Hematopoietic multipotent progenitor cell treated with erythropoietin and hydrocortisone succinate and interleukin-3 and kit ligand, for 4 days (in vitro differentiated cells): ENCODE measurements at places on chromosomes 4 and X.

DNA sequence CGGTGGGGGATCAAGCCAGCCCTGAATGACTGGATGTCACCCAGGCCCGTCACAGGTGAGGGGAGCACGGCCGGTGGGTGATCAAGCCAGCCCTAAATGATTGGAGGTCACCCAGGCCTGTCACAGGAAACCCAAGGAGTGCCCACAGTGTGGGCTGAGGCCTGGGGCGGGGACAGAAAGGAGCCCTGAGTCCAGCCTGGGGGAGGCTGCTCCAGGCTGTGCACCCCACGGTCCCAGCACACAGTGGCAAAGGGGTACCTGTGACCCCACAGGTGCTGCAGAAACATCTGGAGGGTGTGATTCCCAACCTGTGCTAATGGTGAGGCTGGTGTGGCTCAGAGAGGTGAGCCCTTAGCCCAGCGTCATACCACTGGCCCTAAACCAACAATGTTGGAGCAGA is 6.2 kb upstream of the CPLX1 start:
- DNase-seq = no peak

GRCh38 chr4:102842367-102842766 is 15.0 kb upstream of the UBE2D3 start:
- DNase-seq = no peak

GRCh38 chr4:83208371-83209365 is 75.9 kb downstream of the COQ2 start:
- no peak for DNase-seq

DNA sequence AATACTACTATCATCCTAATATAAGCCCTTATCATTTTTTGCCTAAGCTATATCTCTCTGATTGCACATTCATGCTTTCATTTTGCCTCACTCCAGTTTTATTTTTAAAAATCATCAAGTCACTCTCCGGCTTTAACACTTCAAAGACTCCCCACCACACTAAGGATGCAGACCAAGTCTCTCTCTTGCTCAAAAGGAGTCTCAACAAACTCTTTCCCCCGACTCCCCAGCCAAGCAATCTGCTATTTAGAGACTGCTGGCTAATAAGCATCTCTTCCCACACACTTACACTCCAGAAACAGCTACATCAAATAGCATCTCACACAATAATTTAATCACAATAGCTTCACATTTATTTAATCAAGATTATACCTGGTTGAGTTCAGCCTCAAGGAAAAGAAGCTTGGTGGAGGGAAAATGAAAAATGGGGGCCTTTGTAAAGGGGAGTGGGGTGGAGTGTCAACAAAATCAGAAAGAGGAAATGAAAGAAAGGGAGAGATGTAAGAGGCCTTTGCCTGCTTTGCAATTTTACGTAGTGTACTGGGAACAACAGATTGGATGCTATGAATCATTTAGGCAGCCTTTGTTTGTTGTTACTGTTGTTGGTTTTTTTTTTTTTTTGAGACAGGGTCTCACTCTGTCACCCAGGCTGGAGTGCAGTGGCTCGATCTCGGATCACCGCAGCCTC is 104.1 kb upstream of the MCF2 start:
- no peak for DNase-seq
